Natural killer cell treated with Interleukin-12 subunit alpha and Interleukin-12 subunit beta and Interleukin-15 and Interleukin-18, amount 100 ng/mL, for 72 hours (primary cell): ENCODE measurements at places on chromosomes 5 and 9. TPM values are rescaled to one million over a fixed set of nuclear protein-coding genes. Genes with fewer than 3 reads are reported as not detected.

Gene TRPM6
- 0.12 TPM for total RNA-seq

DNA sequence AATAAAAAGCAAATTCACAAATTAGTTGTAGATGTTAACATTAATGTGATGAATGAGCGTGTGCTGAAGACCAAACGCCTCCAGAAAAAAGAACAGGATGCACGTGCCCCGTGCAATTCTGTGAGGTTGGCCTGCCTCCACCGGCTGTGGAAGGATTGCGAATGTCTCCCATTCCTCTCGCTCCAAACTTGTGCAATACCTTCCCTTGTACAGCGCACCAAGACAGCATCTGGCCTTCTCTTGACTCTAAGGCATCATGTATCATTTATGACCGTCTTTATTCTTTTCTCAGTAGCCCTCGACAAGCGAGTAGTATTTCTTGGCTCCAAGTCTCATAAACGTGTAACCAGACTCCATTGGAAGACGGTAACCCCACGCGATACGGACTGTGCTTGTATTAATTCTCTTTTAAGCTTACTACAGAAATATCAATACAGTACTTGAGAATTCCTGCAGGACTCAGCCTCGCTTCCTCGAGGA lies 1.5 kb upstream of the TESK1 start:
- H3K4me1 ChIP-seq = peaks cover 43% of the 10 kb centered on the region
- H3K27ac ChIP-seq = peak overlapping the region; percentile 97
- DNase-seq = no peak

- H3K4me3 ChIP-seq = no peak overlapping the region
- peaks cover 22% of the 10 kb centered on the region for H3K27me3 ChIP-seq
- no peaks in the 10 kb centered on the region for H3K4me1 ChIP-seq
- H3K27ac ChIP-seq = no peak overlapping the region
- H3K36me3 ChIP-seq = no peaks in the 10 kb centered on the region
Measured at GRCh38 chr5:52665559-52665958, 122.2 kb upstream of the ITGA1 start.

- H3K27me3 ChIP-seq = no peaks in the 10 kb centered on the region
- H3K4me3 ChIP-seq = no peak overlapping the region
- H3K27ac ChIP-seq = no peak overlapping the region
- H3K36me3 ChIP-seq = no peaks in the 10 kb centered on the region
- no peaks in the 10 kb centered on the region for H3K4me1 ChIP-seq
Measured at GRCh38 chr9:13431222-13431536, 151.7 kb upstream of the MPDZ start.

GRCh38 chr5:21238786-21239185 lies 1250.8 kb upstream of the CDH18 start:
- no peaks in the 10 kb centered on the region for H3K27me3 ChIP-seq
- no peak overlapping the region for H3K27ac ChIP-seq
- H3K4me1 ChIP-seq = no peaks in the 10 kb centered on the region
- DNase-seq = no peak
- peaks cover 5% of the 10 kb centered on the region for H3K36me3 ChIP-seq

DNA sequence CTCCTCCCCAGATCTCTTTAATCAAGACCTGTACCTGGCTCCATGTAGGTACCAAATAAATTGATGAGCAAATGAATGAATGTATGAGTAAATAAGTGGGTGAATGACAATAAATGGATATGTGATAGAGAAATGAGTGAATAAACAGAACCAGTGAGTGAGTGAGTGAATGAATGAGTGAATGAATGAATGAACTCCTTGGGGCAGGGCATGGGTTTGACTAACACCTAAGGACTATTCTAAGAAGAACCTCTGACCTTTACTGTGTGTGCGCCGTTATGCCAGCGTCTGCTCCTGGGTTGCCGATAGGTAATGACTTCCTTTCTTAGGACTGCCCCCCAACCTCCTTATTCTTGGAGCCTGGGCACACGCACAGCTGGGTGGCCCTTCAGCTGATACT lies 1.8 kb upstream of the RPL26L1 start:
- DNase-seq = no peak
- H3K4me3 ChIP-seq = peak overlapping the region; percentile 63
- H3K27ac ChIP-seq = peak overlapping the region; percentile 28
- H3K27me3 ChIP-seq = no peaks in the 10 kb centered on the region
- peaks cover 8% of the 10 kb centered on the region for H3K36me3 ChIP-seq
- peaks cover 31% of the 10 kb centered on the region for H3K4me1 ChIP-seq

DNA sequence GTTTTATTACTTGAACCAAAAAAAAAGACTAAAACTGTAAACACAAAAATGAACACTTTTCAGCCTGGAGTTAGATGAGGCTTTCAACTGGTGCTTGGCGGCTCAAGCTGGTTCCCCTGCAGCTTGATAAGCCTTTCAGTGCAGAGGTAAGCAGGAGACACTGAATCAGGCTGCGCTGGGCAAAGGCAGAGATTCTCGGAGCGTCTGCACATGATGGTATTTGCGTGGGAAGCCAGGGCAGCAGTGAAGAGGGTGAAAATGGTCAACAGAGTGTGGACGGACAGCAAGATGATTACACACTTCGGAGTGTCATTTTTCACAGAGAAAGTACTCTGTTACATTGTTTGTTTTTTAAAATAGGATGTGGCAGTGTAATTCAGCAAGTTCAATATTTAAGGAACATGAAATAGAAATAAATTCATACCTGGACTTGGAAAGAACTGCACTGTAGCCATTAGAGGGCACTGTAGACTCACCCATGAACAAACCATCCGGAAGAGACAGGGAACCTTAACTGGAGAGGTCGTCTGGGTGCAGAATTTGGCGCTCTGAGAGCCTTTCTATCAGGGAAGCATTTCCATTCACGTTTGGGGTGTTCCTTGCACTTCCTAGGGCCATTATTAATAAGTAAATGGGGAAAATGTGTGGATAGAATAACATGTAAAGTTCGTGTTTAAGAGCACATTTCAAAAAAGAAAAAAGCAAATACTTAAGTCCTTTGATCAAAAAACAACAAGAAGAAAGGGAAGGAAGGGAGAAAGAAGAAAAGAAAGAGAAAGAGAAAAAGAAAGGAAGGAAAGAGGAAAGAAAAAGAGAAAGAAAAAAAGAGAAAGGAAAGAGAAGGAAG lies 69.8 kb downstream of the ICE1 start:
- peaks cover 18% of the 10 kb centered on the region for H3K36me3 ChIP-seq
- peak overlapping the region; percentile 71 for H3K4me3 ChIP-seq
- no peak overlapping the region for H3K27ac ChIP-seq
- DNase-seq = no peak
- peaks cover 23% of the 10 kb centered on the region for H3K4me1 ChIP-seq

DNA sequence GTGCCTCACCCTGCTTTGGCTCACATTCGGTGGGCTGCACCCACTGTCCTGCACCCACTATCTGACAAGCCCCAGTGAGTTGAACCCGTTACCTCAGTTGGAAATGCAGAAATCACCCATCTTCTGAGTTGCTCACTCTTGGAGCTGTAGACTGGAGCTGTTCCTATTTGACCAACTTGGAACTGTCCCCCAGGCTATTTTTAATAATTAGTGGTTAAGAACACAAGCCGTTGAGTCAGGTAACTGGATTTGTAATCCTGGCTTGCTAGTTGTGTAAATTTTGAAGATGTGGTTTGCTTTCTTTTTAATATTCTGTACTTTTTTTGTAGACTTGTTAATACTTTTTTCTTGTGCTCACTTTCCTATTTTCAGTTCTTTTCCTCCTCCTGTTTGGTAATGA lies 81.2 kb downstream of the CNTLN start:
- no peak overlapping the region for H3K27ac ChIP-seq
- no peak for DNase-seq
- no peak overlapping the region for H3K4me3 ChIP-seq
- H3K36me3 ChIP-seq = peaks cover 12% of the 10 kb centered on the region
- no peaks in the 10 kb centered on the region for H3K4me1 ChIP-seq
